Mesenteric fat pad (tissue), 1 donor: ENCODE measurements at places on chromosomes 3 and 15.

DNA sequence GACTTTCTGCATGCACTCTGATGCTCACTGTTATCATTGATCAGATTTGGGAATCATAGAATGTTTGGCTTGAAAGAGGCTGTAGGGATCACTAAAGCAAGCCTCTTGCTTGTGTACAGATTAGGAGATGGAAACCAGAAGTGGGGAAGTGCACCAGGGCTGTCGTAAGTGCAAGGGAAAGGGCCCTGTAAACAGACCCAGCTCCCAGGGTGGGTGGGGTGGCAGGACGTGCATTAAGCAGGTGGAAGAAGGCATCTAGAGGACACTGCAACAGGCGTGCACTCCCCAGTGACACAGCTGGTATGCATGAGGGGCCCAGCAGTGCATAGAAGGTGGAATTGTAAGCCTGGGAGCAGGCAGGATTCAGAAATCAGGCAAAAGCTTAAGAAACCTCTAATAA lies 58.0 kb upstream of the SLC7A14 start:
- DNase-seq, result no peak

DNA sequence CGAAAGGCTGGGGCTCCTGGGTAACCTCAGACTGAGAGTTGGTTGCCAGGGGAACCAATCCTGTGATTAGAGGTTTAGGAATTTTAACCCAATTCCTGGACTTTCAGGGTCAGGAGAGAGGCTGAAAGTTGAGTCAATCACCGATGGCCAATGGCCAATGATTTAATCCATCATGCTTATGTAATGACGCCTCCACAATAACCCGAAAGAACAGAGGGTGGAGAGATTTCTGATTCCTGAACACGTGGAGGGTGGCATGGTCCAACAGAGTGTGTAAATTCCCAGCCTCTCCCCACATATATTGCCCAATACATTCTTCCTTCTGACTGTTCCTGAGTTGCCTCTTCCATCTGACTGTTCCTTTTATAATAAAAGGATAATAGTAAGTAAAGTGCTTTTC lies 137.2 kb upstream of the CBLB start:
- DNase-seq, result no peak

GRCh38 chr3:126320517-126321293 lies 36.5 kb downstream of the KLF15 start:
- peak; percentile 65 for DNase-seq

DNA sequence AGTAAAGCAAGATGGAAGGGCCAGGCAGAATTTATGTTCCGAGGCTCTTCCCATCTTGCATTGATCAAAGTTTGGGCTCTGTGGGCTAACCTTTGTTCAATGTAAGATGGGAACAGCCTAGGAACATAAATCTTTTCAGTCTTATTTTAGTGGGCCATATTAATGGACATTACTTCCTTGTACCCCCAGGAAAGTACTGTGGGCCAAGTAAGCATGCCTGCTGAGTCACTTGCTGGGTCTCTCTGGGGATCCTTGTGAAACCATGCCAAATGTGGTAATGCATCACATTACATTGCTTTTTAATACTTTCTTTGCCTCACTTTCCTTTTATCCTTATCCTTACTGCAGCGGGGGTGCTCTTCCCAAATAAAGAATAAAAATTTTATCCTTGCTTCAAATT lies 349.5 kb upstream of the POU1F1 start:
- DNase-seq, result no peak

DNA sequence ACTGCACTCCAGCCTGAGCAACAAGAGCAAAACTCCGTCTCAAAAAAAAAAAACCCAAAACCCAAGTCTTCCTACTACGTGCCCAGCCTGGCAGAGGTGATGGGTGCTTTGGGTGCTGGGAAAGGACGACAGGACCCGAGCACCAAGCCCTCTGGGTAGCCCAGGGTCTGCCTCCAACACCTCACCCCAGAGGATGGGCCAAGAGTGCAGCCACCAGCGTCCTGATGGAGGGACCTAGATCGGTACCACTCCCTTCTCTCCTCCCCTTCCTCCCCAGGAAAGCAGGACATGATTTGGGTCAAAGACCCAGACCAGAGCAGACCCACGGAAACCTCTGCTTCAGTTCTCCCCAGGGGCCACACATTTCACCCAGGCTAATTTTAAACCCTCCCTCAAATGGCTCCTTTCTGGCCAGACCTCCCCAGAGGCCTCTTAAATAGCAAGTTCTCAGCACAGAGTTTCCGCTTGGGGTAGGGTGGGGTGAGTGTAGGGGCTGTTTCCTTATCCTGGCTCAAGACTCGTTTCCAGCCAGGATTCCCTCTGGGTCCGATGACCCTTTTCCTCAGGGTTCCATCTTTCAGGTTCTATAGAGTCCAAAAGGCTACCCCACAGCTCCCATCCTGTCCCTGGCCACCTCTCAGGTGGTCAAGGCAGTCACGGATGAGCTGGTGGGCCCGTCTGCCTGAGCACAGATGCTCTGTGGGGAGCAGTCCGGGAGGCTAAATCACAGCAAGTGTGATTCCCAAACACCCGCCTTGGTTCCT lies 20.5 kb downstream of the RBPMS2 start:
- DNase-seq, result no peak

GRCh38 chr3:70090322-70090913 lies 90.9 kb downstream of the SAMMSON start:
- DNase-seq, result no peak

DNA sequence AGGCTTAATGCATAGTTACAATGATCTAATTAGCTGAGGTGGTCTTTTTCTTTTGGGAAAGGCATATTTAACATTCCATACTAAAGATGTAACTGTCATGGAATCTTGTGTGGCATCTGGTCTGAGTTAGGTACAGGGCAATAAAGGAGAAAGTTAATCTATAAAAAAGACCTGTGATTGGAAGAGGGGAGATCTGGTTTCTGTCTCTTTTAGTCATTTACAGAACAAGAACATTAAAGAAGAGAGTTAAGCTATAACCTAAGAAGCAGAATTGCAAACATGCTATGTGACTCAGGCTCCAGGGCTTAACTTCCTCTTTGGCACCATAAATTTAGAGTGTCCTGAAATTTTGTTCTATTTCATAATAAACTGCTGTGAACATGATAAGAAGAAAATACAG lies 47.2 kb upstream of the MME start:
- DNase-seq, result no peak

DNA sequence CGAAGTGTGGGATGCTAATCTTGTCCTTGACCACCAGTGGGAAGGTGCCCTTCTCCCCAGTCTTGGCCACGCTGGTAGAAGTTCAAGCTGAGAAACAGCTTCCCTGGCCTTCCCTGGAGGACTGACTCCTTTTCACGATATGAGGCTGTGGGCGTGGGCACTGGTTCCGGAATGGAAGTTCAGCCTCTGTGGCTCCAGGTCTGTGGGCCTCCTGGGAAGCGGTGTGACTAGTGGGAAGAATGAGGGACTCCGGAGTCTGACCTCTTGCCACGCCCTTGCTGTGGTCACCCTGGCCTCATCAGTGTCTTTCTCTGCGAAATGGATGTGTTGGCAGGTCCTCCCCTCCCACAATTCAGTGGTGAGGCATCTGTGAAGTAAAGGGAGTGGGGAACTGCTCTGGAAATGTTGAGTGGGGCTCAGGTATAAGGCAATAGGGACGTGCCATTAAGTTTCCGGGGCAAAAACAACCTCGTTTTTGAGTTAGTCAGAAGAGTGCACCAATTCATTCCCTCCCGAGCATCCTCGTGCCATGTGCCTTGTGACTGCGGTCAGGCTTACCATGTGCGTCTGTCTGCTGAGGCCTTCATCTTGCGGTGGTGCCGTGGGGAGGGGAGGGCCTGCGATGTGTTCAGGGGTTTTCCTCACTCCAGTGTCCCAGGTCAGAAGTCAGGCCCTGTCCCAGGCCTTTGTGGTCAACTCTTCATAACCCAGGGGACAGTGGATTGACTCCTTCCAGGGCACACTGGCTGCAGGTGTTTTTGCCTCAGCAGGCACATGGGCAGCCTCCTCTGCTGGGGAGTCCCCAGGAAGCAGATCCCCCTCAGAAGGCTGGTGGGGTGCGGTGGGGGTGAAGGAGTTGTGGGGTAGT lies 11.8 kb upstream of the SEC13 start:
- no peak for DNase-seq

DNA sequence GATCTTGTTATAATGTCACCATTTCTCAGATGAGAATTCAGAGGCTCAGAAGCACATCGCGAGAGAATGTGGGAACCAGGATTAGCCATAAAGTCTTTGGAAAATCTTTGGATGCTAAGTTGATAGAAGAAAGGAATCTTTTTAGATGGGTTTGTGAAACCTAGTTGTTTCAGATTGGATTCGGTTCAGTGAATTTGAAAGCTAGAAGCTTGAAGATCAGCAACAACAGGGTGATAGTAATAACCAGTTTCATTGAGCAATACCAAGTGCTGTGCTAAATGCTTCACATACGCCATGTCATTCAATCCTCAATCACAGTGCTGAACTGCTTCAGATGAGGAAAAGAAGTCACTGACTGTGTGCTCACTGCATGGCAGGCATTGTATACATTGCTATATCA lies 47.4 kb upstream of the MITF start:
- no peak for DNase-seq

DNA sequence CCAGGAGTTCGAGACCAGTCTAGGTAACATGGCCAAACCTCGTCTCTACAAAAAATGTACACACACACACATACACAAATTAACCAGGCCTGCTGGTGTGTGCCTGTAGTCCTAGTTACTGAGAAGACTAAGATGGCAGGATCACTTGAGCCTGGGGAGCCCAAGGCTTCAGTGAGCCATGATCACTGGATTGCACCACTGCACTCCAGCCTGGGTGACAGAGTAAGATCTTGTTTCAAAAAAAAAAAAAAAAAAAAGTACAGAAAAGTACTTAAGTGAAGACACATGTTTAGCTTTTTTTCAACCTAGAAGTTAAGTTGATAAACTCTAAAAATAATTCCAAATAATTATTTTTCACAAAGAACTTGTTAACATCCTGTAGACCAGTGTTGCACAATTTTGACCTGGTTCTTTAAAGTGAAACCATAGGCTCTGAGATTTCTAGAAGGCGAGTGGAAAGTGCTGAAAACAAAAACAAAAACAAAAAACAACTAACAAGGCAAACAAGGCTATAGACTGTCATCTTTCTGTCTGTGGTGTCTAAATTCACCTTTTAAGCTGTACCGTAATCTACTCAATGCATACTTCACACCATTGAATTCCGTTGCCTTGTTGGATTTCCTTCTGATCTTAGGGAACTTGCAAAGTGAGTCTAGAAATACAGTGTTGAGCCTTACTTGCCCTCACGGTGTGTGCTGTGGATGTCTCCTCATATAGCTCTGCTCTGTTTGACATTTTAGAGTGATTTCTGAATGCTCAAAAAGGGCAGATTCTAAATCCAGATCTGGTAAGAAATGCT lies 63.5 kb downstream of the CHST2 start:
- no peak for DNase-seq

GRCh38 chr3:49647741-49648140 lies 26.4 kb upstream of the APEH start:
- DNase-seq, result no peak

GRCh38 chr3:71309342-71309741 lies 274.2 kb downstream of the FOXP1 start:
- no peak for DNase-seq

GRCh38 chr3:68256635-68257223 lies 602.3 kb upstream of the SUCLG2 start:
- DNase-seq, result no peak

DNA sequence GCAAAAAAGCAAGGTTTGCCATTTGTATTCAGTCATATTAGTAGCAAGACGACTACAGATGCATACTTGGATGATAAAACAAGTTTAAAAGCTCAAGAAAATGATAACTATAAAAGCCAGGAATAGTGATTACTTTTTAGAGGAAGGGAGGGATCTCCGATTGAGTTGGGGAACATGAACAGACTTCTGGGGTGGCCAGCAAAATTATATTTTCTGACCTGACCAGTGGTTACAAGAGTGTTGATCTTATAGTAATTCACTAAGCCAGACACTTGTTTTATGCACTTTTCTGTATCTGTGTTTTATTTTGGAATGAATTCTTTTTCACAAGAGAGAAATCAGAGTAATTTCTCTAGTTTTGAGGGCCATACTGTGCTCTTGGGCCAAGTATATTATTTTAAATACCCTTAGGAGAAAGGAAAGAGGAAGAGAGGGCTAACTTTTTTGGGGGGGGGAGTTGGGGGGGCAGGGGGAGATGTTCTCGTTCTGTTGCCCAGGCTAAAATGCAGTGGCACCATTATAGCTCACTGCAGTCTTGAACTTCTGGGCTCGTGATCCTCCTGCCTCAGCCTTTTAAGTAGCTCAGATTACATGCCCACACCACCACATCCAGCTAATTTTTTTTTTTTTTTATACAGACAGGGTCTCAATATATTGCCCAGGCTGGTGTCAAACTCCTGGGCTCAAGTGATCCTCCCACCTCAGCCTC lies 57.3 kb downstream of the TGFBR2 start:
- DNase-seq, result no peak

- no peak for DNase-seq
These were observed 215.3 kb upstream of the ROBO1 start for GRCh38 chr3:79983118-79983517.

DNA sequence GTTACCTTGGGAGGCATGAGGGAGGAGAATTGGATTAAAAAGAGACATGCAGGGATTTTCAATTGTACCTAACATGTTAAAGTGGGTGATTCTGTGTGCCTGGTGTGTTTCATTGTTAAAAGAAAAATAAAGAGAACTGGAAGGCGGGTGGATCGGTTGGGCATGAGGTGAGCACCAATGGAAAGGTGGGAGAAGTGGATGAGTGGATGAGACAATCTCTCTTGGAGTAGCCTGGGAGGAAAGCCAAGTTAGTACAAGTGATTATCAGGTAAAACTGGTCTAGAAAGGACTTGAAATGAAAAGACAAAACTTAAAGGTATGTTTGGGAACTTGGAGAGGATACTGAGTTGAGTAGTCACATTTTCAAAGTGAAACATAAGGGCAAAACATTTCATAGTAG lies 12.1 kb downstream of the VEPH1 start:
- DNase-seq, result no peak

GRCh38 chr3:53361852-53362251 lies 14.5 kb upstream of the DCP1A start:
- no peak for DNase-seq

DNA sequence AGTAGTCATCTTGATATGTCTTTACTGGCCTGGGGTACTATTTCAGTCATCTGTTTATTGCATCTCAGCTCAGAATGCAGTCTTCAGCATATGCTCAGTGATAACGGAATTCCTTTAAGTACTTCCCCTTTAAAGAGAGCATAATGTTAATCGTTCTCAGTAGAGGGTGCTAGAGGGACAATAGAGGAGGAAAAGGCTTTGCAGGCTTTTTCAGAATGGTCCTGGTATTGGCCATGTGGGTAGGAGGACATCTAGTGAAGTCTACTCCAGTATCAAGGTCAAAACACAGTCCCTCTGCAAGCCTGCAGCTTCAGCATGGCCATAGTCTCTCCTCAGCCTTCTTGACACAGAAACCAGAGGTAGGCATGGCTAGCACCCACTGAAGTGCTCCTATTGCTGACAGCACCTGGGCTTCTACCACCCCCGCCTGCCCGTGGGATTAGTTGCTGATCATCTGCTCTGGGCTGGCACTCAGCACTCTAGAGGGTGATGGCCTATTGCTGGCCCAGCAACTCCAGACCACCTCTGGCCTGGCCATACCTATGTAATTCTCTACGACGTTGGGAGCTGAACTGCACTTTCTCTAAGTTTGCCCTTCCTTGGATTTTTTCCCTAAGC lies 65.4 kb downstream of the KCNH8 start:
- no peak for DNase-seq

GRCh38 chr3:150271591-150271960 lies 136.5 kb upstream of the TSC22D2 start:
- DNase-seq, result no peak
